Stimulated activated CD8-positive, alpha-beta memory T cell treated with anti-CD3 and anti-CD28 coated beads, Interleukin-4, amount 100 ng/mL, for 24 hours (primary cell): ENCODE measurements at places on chromosomes 11 and 22.

DNA sequence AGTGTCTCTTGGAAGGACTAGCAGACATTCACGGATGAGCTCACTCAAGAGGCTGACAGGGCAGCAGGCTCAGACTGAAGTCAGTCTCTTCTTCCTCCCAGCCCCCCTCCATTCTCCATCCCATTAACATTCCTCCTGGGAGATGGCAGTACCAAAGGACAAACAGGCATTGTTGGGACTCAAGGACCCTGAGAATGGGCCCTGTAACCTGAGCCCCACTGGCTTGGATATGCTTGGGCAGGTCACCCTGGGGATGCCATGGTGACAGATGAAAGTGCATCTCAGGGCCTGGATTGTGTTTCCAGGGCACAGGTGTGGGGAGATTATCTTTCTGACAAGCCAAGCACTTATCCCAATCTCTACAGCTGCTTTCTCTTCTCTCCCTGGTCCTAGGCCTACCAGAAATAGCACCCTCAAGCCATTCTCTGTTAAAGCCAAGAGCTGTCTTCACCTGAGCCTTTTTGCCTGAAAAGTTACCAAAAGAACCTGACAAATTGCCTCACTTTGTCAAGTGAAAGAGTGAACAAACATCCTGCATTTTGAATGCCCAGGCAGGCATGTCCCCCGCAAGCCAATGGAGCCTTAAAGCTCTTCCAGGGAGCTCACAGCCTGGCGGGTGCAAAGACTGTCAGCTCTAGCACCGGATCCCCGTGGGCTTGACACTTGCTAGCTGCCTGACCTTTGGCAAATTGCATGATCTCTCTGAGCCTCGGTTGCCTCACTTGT lies 366.0 kb upstream of the NARS2 start:
- DNase-seq: no peak

- no peak for DNase-seq
These were observed 149.1 kb upstream of the E2F8 start for GRCh38 chr11:19389787-19390303.

DNA sequence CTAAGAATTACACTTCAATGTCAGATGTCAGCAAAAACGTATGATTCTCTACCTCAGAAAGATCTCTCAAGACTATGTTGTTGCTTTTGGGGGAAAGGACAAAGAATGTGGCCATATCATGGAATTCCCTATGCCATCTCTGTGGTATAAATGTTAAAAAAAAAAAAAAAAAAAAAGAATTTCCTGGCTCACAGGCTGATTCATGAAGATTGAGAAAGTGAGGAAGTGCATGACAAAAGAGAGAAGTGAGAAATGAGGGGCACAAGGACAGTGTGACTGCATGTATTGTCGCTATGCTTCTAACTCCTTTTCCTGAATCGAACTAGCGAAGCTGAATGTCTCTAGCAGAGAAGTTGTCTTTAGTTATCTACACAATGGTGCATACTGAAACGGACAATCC lies 80.6 kb upstream of the CARD18 start:
- no peak for DNase-seq

DNA sequence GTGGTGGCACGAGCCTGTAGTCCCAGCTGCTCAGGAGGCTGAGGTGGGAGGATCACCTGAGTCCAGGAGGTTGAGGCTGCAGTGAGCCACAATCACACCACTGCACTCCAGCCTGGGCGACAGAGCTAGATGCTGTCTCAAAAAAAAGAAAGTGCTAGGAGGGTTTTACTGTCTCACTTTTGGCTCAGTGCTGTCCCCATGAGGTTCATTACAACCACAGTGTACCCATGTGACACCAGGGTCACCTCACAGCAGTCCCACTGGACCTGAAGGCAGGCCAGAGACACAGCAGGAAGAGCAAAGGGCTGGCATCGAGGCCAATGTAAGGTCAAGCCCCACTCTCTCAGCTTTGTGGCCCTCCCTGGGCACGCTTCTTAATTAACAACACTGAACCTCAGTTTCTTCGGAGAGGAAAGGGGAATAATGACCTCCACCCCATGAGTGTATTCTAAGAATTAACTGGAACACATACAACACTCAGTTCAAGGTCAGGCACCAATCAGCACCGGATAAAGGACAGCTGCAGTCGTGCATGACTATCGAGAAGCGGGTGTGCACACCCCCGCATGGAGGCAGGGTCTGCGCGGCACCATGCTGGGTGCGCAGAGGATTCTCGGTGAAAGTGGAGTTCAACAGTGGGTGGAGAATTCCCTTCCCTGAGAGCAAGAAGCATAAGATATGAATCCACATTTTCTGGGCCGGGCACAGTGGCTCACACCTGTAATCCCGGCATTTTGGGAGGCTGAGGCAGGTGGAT lies 30.9 kb upstream of the BAIAP2L2 start:
- no peak for DNase-seq

DNA sequence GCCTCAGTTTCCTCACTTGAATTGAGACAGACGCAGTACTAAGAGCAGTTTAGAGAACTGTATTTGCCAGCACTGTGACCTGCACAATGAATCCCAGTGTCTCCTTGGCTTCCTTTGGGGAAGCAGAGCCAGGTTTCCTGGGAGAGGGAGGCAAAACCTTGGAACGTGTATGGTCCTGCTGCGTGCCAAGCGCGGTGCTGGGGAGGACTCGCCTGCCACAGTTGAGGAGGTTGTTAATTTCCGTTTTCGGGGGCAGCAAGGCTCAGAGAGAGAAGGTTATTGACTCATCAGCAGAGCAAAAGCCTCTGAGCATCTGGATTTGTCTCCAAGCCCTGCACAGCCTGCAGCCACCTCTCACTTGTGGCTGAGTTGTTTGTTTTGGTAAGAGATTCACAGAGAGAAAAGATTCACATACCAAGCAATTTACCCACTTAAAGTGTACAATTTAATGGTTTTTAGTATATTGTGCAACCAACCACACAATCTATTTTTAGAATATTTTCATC lies 10.8 kb downstream of the SYT12 start:
- DNase-seq: no peak

DNA sequence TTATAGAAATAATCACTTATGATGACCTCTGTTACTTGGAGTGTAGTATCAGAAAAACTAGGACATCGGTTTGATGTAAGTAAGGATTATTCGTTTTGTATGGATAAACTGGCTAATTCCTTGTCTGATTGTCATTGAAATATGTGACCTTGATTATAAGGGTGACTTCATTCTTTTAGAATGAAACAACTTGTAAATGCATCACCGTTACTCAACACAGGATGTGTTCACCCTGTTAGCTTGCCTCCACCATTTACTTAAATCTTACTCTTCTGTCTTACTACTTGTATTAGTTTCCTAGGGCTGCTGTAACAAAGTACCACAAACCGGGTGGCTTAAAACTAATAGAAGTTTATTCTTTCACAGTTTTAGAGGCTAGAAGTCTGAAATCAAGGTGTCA lies 7.9 kb downstream of the SFI1 start:
- DNase-seq: no peak

GRCh38 chr22:25670070-25670461 lies 71.9 kb upstream of the MYO18B start:
- no peak for DNase-seq

DNA sequence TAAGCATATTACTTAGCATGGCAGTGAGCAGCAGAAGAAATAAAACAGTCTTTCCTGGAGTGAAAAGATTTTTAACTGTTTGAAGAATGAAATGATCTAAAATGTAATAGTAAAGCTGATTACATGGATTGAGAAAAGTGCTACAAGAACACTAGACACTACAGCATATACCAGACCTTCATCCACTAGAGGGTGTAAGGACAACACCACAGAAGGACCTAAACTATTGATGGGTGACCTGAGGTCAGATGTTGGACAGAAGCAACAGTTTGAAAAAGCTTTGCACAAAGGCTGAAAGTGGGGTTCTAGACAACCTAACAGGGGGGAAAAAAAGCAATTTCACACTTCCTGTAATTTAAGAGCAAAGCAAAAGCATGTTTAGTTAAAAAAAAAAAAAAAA lies 97.7 kb downstream of the RBFOX2 start:
- no peak for DNase-seq

DNA sequence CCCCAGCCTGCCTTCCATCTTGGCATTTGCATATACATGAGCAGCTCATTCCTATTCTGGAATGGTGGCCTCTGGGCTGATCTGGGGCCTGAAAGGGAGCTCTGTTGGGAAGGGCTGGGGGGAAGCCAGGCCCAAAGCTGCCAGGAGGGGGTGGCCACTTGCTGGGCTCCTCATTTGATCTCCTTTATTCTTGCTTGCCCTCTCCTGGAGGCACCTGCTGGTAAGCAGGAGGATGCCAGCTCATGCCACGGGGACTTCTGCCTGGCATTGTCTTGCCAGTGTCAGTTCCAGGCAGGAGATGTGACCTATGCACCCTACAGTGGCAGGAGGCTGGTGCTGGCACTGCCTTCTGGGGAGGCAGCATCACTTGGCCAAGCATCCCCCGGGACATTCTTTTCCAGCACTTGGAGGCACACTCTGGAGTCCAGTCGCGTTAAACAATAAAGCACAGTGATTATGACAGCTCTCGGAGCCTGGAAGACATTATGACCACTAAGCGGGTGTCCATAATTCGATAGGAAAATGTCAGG lies 128.3 kb downstream of the NTM start:
- DNase-seq: no peak

DNA sequence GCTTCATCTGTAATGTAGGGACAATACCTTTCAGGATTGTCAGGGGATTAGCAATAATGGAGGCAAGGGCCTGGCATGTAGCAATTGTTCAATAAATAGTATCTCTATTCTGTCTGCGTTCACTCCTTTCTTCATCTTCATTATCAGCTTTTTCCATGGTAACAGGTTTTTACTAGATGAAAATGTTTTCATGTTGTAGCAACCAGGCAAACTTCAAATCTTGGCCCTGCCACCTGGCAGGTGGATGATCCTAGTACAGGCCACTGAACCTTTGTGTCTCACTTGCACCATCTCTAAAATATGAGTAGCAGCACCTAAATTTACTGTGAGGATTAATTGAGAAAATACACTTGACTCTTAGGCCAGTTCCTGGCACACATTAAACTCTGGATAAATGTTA lies 83.4 kb downstream of the SWAP70 start:
- DNase-seq: no peak

GRCh38 chr11:64369440-64370421 lies 10.8 kb downstream of the RPS6KA4 start:
- DNase-seq: no peak

- no peak for DNase-seq
These were observed 210.8 kb downstream of the CEP164 start for GRCh38 chr11:117538263-117539135.

GRCh38 chr11:111911563-111912401 lies at the start of gene CRYAB:
Gene CRYAB, minus strand, starts transcription at chr11:111911770. Its CDS starts 46 bp downstream, at chr11:111911724.
- DNase-seq: no peak

GRCh38 chr22:23827351-23827995 lies 11.3 kb downstream of the DERL3 start:
- DNase-seq: no peak

DNA sequence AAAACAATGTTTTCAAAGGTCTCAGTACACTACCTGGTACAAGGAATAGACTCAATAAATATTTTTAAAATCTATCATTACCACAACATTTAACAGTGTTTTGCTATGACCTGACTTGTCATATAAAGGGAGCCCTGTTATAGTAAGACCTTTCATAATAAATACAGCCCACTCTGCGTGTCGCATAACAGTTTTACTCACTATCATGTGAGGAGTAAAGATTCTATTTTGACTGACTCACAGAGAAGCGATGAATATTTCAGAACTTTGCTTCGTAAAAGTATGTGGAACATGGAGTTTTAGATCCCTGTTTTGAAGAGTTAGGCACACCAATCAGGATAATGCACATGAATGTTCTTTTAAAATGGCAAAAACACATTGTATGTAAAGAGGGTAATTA lies 531.2 kb downstream of the KCNA4 start:
- no peak for DNase-seq

GRCh38 chr11:81744336-81745116 lies 989.1 kb downstream of the FAM181B start:
- DNase-seq: no peak

- no peak for DNase-seq
These were observed 9.9 kb downstream of the CSTF3 start for GRCh38 chr11:33151399-33151798.

DNA sequence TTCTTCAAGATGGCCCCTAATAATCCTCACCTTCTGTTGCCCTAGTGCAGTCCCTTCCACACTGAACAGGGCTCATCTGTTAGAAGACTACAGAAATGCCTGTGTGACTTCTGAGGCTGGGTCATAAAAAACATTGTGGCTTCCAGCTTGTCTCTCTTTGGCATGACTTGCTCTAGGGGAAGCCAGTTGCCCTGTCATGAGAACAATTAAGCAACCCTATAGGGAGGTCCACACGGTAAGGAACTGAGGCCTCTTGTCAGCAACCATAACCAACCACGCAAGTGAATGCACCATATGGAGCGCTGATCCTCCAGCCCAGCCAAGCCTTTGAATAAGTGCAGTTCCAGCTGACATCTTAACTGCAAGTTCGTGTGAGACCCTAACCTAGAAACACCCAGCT lies 2.6 kb downstream of the LIPT2 start:
- no peak for DNase-seq

- DNase-seq: no peak
These were observed 75.3 kb downstream of the APIP start for GRCh38 chr11:34840736-34841386.

DNA sequence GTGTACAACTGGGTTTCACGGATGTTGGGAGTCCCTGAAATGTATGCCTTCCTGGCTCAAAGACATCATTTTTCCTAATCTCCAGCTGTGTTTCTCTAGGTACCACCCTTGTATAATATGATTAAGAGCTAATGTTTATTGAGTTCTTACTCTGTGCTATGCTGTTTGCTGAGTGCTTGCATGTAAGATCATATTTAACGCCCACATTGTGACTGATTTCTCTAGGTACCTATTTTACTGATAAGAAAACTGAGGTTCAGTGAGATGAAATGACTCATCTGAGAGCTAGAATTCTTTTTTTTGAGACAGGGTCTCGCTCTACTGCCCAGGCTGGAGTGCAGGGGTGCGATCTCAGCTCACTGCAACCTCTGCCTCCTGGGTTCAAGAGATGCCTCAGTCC lies 42.6 kb downstream of the FAM227A start:
- no peak for DNase-seq

DNA sequence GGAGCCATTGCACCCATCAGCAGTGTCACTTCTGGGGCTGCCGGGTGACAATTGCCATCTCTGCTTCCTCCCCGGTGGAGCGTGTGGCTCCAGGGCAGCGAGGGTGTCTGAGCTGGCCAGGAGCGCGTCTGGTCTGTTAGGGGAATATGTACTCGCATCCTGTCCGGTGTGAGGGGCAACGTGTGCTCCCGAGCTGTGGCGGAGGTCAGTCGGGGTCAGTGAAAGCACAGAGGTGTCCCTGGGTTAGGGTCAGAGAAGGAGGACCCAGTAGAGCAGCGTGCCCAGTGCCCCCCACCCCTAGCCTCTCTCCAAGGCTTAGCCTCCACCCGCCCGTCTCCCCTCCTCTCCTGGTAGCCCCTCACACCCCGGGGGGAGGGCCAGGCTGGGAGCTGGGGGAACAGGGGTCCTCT lies 1.5 kb downstream of the CLCF1 start:
- DNase-seq: no peak
